ENCODE measurements at places on chromosomes 6 and 20.

DNA sequence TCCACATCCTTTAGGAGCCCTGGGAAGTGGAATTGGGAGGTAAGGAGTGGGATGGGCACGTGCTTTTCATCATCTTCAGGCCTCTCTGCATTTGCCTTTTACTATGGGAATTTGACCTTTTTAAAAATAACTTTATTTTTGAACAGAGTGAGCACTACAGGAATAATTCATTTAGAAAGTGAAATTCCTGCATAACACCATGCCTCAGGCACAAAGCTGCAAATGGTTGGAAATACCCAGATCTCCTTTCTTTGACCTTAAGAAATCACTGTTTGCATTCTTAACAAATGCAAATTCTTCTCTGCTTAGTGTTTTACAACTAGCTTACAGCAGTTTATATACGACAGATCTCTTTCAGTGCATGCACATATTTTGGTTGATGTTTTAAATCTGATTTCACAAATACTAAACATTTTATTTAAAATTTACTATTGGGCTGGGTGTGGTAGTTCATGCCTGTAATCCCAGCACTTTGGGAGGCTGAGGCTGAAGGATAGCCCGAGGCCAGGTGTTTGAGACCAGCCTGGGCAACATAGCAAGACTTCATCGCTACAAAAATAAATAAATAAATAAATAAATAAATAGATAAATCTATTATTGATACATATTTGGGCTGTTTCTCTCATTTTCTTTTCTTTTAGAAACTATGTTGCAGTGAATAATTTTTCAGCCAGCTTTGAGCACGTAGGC is 24.5 kb downstream of the CST8 start:
- no peak for DNase-seq

DNA sequence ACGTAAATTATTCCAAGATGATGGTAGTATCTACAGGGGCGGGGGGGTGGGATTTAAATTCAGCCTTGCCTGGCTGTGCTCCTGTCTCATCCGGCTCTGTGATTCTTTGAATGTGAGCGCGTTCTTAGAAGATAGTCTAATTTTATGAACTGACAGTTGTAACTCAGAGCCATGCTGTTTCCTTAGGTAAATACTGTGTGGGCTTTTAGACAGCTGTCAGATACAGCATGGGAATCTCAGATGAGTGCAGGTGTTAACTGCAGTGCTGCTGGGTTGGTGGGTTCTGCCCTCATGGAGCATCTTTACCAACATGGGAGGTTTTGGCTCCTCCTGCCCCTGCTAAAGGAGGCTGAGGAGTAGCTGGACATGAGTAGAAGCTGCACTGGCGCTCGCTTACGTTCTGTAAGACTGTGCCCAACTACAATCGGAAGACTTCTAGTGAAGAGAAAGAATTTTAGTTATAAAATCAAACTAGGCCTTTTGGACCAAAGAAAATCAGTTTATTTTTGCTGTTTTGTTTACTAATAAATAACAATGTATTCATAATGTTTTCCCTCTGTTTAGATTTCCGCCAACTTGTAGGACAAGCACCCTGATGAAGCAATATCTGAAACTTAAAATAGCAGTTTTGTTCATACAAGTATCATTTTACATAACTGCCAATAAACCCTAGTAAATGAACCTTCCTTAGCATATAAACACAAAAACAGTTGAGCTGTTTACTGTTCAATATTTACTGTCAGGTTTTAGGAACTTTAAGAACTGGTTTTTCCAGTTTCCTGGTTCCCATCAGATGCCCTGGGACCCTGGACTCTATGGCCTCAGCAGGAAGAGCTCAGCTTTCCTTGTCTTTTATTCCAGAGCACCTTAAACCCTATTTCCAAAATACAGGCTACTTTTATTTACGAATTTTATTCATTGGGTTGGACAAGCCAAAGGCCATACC is 66.1 kb downstream of the FAM120B start:
- no peak for DNase-seq

DNA sequence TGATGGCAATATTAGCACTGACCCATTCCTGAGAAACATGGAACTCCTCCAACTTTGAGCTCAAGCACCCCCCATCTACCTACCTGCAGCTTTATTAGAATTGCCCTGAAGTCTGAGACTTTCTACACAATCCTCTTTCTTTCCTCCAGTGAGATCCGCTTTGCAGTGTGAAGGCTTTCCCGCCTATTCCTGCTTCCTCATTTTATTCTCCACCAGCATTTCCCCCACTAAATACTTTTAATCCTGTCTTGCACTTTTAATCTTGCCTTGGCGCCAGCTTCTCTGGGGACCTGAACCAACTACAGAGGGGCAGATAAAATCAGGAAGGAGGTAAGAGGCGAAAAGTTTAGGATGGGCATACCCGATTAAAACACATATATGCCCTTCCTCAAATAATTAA is 178.1 kb upstream of the PRDM1 start:
- DNase-seq = no peak

- DNase-seq = no peak
These were observed 16.5 kb downstream of the COL20A1 start for GRCh38 chr20:63309261-63310071.

GRCh38 chr20:42756991-42757390 is 432.7 kb downstream of the PTPRT start:
- no peak for DNase-seq

GRCh38 chr20:2825761-2826160 is 9.6 kb downstream of the TMEM239 start:
- no peak for DNase-seq

GRCh38 chr6:168031411-168031971 is 34.0 kb downstream of the KIF25 start:
- no peak for DNase-seq

GRCh38 chr6:89140347-89141156 is 5.3 kb upstream of the PM20D2 start:
- DNase-seq = no peak

DNA sequence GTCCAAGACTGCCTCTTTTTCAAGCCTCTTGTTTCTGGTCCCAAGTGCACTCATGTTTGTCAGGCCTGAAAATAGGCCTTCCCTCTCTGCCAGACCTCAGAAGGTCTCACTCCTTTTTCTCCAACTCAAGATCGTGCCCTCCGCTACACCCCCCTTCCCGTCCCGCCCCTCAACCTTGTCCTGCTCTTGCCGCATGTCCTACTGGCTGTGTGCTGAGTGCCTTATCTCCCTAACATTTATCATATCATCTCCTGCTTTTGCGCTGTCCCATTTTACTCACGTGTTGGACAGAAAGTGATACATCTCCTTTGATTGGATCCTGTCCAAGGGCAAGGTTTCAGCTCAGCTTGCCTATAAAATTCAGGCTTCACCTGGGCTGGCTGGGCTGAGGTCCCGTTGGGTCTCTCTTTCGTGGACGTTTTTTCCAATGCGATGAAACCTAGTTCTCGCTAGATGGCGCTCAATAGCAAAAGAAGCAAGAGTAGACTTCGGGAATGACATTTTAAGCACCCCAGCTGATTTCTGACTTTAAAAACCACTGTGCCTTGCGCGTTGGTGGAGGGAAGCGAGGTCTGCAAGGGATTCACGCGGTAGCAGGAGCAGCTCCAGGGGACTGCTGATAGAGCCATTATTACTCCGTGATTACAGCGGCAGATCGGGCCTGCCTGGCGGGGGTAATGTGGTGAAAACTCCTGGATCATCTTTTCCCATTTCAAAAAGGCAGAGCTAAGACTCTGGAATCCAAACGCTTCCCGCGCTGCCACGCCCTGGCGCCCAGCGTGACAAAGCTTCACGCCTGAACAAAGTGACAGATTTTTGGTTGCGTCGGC is 137.6 kb downstream of the IMPG1 start:
- no peak for DNase-seq

DNA sequence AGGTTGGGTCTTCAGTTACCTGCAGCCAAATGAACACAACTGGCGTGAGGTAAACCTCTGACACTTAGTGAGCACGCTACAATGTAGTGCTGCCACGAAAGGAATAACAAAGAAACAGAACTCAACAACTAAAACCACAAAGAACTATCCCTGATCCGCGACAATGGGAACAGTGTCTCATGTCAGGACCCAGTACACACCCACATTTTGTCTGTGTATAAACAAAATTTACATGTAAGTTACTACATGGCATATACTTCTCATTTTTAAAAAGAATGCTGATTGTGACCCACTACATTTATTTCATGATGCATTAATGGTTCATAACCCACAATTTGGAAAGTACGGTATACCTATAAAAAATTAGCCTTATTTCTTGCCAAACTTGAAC is 14.1 kb downstream of the FKBP1A start:
- DNase-seq = no peak

DNA sequence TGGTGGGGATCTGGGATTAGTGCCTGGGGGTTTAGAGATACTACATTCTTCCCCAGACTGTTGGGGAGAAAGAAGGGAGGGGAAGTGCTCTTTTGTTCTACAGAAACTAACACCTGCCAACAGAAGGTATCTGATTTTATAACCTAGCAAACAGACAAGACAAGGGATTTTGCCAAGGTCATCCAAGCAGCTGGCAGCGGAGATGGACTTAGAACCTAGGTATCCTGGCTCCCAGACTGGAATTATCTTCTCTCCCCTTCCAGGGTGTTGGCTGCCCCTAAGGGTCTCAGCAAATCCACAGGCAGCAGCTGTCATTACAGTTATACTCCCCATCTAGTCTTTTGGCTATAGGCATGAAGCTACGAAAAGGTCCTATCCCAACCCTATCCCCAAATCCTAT is 8.4 kb downstream of the SDC4 start:
- DNase-seq = no peak

- DNase-seq = no peak
These were observed 21.7 kb upstream of the SENP6 start for GRCh38 chr6:75579951-75580350.

- no peak for DNase-seq
These were observed 26.5 kb upstream of the ANGPT4 start for GRCh38 chr20:942611-943010.

GRCh38 chr6:28000351-28001045 is 43.5 kb downstream of the OR2B6 start:
- no peak for DNase-seq

- no peak for DNase-seq
These were observed 36.6 kb upstream of the BTN3A2 start for GRCh38 chr6:26328265-26328844.

- no peak for DNase-seq
These were observed 30.7 kb downstream of the ZFAND3 start for GRCh38 chr6:37850260-37850659.

GRCh38 chr6:41073968-41074691 is 1.4 kb downstream of the NFYA start:
- no peak for DNase-seq

DNA sequence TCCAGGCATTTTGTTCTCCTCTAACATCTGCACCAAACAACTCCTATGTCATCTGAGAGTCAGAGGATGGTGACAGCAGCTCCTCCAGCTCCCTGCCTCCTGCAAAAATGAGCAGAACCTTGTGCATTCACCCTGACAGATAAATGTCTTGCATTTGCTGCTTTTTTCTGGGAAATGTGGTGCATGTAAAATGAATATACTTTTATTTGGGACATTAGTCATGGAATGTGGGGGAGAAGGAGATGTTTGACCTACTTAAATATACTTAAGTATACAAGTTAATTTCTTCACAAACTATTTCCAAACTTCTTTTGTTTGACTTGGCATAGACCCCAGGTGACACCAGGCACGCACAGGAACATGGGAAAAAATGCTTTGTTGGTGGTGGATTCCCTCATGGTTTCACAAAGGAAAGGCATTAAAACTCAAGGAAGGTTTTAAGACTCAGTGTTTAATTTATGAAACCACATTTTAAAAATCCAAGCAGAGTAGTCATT is 181.8 kb upstream of the MCHR2 start:
- DNase-seq = no peak

GRCh38 chr20:5524896-5525295 is 208.1 kb upstream of the PROKR2 start:
- no peak for DNase-seq

DNA sequence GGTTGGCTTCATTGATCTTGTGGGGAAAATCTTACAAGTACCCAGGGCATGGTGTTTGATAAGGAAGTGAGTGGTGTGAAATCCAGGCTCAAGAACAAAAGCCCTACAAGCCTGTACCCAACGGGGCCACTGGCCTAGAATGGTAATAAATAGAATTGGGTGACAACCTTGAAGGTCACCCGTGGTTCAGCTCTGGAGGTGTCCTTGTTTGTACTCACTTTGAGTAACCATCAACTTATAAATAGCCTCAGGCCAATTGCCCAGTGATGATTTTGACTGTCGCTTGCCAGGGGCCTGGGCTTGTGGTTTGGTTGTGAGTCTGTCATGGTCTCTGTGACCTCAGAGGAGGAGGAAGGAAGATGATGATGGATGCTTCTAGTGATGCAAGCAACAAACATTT is 87.8 kb downstream of the PHACTR3 start:
- DNase-seq = no peak

GRCh38 chr20:36177716-36178115 is 23.2 kb downstream of the EPB41L1 start:
- no peak for DNase-seq

DNA sequence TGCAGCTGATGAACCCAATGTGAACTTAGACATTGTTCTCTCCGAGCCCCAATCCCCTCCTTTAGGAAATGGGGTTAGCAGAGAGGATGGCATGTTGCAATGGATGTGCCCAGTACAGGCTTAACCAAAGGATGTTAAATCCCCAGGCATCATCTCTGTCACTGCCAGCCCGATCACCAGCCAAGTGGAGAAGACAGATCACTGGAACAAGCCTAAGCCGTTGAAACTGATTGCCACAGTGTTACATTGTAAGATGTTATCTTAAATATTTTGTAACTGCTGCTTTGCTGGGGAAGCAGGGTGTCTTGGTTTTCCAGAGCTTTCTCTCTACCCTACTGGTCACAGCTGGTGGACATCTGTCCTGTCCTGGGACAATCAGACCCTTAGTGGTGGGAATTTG is 783.4 kb upstream of the CHD6 start:
- no peak for DNase-seq

DNA sequence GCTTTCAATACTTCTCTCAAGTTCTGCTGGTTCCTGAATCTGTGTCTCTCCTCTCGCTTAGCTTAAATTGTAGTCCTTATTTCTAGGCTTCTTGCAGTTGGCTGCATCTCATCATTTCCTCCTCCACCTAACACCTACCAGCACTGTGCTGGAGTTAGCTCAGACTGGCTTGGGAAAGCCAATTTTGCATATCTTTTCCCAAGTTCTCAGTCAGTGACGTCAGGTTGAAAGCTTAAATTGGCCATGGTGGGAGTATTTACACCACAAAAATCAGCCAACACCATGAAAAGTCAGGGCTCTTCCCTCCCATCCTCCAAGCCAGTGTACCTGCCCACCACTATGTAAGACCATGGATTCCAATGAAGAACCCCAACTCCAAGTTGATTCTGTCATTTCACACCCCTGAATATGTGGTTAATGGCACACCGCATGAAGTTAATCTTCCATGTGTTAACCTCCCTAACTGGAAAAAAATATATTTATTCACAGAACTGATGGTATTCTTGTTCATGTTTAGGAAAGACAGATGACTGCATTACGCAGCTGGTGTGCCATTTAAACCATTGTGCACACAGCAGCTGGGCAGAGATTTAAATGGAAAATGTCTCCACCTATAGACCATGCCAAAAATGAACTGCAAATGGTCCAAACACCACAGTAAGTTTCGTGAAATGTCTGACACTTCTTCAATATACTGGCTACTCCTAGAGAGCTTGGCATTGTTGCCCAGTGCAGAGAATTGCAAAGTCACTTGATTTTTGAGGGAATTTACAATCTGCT is 274.1 kb upstream of the MAP3K7 start:
- no peak for DNase-seq

- DNase-seq = no peak
These were observed 251.1 kb upstream of the RAB32 start for GRCh38 chr6:146292506-146292905.

Measured in NCI-H1436 treated with DMSO at 0.1 percent for 48 hours (cell line).